ENCODE measurements at places on chromosomes 3 and 15.

- no peak for DNase-seq
Observed at GRCh38 chr3:186258968-186259367, 103.1 kb downstream of the DGKG start.

DNA sequence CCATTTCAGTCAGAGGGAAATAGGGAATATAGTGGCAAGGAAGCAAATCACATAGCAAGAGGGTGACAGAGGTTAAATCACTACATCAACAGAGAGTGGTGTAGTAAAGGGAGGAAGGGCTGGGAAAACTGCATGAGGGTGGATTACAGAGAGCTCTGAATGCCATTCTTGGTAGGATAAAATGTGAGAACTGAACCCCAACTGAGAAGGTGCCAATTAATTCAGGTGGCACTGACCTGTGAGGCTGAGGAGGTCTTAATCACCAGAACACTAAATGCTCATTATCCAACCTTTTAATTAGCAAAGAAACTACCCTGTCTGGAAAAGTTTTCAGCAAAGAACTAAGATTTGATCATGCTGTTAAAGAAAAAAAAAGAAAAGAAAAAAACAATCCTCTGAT lies 202.7 kb downstream of the LRRN1 start:
- DNase-seq: no peak

GRCh38 chr3:122890720-122891220 lies 95.9 kb downstream of the SLC49A4 start:
- DNase-seq: no peak

- no peak for DNase-seq
Observed at GRCh38 chr3:29004885-29005599, 275.8 kb upstream of the RBMS3 start.

Data from HT1080 (cell line).